CD4-positive, alpha-beta T cell treated with Interleukin-4 for 4 hours (primary cell): ENCODE measurements at places on chromosomes 16 and 17.
A peak's percentile ranks its signal among the peaks of the same experiment; 100 is the strongest.

DNA sequence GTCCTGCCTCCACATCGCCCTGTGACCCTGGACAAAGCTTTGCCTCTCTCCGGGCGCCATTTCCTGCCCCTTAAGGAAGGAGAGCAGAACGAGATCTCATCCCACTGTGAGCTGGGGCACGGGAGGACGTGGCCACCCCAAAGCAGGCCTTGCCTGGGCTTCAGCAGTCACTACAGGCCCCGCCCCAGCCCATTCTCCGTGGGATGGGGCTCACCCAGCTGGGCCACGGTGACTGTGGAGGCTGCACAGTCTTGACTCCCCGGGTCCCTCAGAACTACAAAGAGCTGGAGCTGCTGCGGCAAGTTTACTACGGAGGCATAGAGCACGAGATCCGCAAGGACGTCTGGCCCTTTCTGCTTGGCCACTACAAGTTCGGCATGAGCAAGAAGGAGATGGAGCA, 28.2 kb downstream of the MNT start:
- DNase-seq = no peak

- no peak for DNase-seq
These were observed 70.7 kb downstream of the C16orf95 start for GRCh38 chr16:87246269-87247065.

DNA sequence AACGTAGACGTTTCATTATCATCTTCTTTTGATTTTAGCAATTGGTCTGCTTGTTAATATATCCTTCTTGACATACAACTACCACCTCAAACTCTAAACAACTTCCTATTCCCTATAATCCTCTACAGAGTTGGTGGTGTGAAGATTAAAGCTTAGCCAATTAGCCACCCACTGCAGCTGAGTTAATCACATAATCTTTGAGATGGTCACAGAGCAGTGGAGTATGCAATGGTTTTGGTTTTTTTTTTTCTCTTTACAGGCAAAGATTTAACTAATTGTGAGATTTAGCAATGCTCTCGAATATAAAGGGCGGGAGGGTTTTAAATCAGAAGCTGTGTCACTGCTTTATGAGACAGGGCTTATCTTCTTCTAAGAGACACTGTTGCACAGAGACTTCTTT, 37.0 kb downstream of the STX8 start:
- no peak for DNase-seq

DNA sequence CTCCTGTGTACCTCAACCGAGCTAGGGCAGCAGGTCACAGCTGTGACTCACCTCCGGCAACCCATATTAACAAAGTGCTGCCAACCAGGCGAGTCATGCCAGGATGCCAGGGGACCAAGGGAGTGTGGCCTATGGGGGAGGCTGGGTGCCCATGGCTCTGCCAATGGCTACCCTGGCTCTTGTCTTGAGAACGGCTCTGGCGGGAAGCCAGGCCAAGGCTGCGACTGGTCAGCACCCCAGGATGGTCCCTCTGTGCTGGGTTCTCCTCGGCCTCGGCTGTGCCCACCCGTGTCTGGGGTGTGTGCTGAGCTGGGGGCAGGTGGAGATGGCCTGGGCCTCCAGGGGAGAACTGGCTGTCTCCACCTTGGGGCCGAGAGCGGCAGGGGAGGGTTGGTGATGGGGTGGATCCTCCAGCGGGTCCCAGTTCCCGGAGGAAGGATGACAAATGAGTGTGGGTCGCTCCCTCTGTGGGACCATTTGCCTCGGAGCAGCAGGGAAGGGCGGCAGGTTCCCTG, 75.8 kb downstream of the MRC2 start:
- peak; percentile 5 for DNase-seq

DNA sequence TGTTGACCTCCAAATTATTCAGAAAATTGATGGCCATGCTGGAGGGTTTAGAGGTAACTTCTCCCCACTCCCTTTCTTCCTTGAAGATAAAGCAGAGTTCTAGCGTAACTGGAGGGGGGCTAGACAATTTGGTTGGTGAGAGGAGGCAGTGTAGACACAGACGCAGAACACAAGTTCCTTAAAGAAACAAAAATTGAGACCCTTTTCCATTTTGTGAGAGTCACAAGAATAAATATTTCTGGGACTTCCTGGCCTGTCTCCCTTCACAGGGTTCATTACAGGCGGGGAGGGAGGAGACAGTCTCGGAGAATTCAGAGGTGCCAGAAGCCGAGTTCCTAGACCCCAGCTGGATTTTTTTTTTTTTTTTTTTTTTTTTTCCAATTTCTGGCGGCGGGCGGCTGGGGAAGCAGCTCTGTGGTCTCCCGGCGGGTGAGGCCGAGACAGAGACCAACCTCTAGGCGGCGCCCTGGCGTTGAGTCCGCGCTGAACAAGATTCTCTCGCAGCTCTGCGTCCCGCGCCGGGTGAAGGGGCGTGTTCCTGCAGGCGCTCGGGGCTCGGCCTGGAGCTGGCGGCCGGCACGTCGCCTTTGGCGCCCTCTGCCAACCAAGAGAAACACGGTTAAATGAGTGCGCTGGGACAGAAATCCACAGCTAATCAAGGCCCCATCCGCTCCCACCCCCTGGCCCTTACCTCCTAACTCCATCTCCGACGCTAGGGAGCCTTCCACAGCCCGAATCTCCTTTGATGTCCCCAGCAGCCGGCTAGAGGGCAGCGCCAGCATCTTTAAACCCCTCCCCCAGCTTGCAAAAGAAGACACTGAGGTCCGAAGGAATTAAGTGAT, 10.2 kb upstream of the HOXB9 start:
- DNase-seq = peak; percentile 49

- no peak for DNase-seq
These were observed 47.3 kb upstream of the CMIP start for GRCh38 chr16:81397058-81397878.
